ENCODE measurements at places on chromosomes 11 and 22.

GRCh38 chr11:64924910-64925284 lies 408 bp downstream of the PPP2R5B start:
- DNase-seq = no peak

GRCh38 chr11:101436511-101437142 lies 147.2 kb downstream of the TRPC6 start:
- DNase-seq = no peak

GRCh38 chr22:50525858-50526107 lies 385 bp upstream of the SCO2 start:
- no peak for DNase-seq

DNA sequence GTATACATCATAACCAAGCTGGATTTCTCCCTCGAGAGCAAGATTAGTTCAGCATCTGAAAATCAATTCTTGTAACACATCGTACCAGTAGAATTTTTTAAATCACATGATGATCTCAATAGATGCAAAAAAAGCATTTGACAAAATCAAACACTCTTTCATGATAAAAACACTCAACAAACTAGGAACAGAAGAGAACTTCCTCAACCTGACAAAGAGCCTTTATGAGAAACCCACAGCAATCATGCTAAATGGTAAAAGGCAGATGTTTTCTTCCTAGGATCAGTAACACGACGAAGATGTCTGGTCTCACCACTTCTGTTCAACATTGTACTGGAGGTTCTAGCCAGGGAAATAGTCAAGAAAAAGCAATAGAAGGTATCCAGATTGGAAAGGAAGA lies 34.1 kb upstream of the TMPRSS4 start:
- no peak for DNase-seq

DNA sequence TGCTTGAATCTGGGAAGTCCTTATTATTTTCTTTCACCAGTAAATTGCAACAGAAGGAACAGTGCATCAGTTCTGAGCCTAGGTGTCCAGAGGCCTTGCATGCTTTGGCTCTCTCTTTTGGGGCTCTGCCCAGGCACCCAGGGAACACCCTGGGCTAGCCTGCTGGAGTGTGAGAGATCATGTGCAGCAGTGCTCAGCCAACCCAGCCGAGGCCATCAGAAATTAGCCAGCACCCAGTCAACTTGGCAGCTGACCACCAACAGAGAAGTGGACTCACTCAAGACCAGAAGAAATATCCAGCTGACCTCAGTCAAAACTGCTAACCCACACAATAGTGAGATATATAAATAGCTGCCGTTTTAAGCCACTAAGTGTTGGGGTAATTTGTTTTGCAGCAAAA lies 11.2 kb upstream of the P4HA3 start:
- no peak for DNase-seq

GRCh38 chr11:1040428-1041148 lies 4.1 kb upstream of the MUC6 start:
- no peak for DNase-seq

- no peak for DNase-seq
Observed at GRCh38 chr11:124421043-124421442, 3.6 kb downstream of the OR8B4 start.
